T-helper 2 cell (primary cell): ENCODE measurements at places on chromosomes 5 and 9.

- DNase-seq, result no peak
These were observed 612.7 kb downstream of the TLR4 start for GRCh38 chr9:118316831-118317343.

DNA sequence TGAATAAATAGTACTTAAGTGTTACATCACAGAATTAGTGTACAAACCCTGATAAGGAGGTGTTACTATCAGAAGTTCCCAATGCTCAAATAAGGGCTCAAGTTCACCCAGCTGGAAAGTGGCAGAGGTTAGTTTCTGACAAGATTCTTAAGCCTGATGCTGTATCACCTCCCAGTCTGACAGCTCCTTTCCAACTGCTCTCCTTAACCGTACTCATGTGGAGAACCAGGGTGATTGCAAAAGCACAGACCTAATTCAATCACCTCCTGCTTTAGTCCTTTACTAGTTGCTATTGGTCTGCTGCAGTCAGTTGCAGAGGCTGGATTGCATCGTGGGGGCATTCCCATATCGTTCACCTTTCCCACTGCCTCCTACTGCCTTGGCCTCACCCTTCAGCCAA lies 100.4 kb upstream of the ZNF618 start:
- DNase-seq, result no peak

DNA sequence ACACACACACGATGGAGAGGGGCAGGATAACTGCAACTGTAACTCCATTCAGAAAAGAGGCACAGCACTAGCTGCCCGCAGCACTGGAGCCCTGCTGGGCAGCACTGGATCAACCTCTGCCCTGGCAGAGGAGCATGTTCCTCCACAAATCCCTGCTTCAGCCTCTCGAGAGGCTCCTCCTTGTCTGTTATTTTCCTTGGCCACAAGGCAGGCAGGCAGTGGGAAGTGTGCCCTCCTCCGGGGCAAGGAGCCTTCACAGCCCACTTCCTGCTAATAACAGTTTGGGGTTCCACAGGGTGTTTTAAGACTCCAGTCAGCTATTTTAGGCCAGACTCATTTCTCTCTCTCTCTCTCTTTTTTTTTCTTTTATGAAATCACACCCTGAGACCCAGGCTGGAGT lies 11.8 kb downstream of the FXN start:
- DNase-seq, result no peak

- no peak for DNase-seq
These were observed 11.3 kb downstream of the CARD19 start for GRCh38 chr9:93107151-93107824.

GRCh38 chr5:96381526-96381925 lies 51.5 kb downstream of the PCSK1 start:
- DNase-seq, result no peak

DNA sequence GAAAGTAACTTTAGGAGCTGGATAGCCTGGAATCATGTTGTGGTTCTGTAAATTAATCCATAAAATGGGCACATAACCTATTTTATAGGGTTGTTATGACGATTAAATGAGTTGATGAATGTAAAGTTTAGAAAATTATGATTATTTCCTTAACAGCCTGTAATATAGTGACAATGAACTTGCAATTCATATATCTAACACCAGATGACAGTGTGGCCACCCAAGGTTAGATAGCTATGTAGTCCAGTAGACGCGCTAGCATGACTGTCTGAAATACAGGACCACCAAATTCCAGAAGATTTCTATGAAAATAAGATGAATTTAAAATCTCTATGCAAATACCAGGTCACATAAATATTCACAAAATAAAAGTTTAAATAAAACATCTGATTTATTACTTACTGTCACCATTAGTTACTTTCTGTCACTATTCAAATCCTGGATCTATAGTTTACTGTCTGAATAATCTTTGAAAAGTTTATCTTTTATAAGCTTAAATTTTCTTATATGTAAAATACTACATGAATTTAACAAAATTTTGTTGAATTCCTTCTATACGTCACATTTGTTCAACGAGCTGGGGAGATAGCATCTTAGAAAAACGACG lies 26.1 kb upstream of the MACIR start:
- DNase-seq, result no peak

DNA sequence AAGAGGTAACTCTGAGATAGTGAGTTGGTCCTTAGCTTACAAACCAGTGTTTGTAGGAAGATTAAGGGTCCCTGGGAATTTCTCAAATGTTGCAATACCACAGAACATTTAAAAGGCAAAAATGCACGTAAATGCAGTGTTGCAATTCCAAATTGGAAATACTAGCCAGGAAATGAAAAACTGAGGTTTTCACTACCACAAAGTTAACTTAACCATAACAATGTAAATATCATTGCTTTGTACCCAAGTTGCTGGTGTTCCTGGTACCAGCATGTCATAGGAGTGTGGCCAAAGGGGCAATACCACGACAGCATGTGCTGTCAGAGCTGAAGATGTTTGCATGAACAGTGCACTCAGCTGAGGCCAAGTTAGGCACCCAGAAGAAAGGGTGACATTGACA lies 382.9 kb downstream of the GLIS3 start:
- DNase-seq, result no peak

- DNase-seq, result no peak
These were observed 22.4 kb upstream of the FCN2 start for GRCh38 chr9:134858051-134858841.

DNA sequence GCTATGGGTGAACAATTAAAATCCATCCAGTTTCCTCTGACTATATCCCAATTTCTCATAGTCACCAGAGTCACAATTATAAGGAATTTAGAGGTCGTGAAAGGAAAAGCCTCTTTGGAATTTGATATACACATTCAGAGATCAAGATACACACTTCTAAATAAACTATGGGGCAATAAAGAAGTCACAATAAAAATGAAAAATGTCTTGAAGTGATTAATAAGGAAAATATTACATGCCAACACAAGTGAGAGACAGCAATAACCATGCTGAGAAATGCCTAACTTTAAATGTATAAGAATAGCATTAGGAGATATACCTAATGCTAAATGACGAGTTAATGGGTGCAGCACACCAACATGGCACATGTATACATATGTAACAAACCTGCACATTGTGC lies 54.9 kb upstream of the ADAMTS19 start:
- DNase-seq, result no peak

GRCh38 chr5:139137697-139138096 lies 60.5 kb downstream of the SIL1 start:
- no peak for DNase-seq
